ENCODE measurements at places on chromosomes 5 and 9.

- DNase-seq, result no peak
Measured at GRCh38 chr5:177332031-177332895, 19.2 kb downstream of the LMAN2 start.

DNA sequence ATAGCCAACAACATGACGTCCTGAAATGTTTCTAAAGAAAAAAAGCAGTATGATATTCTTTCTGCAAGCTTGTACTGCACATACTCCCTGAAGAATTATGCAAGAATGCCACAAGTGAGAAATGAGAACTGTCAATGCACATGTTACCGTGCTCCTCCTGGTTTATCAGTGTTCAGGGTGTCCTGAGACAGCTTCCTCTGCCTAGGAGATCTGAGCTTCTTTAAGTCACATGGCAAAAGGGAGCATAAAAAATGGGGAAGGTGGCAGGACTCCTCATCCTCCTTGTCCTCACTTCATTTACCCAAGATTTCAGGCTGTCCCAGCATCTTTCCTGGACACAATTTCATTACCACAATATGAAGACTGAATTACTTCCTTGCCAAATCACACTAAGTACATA, 238.2 kb downstream of the GLIS3 start:
- no peak for DNase-seq

DNA sequence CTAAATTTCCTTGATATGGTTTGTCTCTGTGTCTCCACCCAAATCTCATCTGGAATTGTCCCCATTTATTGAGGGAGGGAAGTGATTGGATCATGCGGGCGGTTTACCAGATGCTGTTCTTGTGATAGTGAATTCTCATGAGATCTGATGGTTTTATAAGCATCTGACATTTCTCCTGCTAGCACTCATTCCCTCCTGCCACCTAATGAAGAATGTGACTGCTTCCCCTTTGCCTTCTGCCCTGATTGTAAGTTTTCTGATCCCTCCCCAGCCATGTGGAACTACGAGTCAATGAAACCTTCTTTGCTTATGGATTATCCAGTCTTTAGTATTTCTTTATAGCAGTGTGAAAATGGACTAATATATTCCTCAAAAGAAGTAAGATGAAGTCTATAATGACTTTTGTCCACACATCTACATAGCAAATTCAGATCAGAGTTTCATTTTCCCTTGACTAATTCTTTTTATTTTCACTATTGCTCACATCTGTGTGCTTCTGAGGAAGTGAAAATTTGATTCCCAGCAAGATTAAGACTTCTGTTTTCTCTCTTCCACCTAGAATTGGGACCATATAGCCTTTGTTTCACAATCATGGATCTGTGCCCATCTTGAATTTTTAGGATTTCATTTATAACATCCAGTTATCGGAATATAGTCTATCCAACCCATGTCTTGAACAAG, 393.5 kb downstream of the DMAC1 start:
- no peak for DNase-seq

- no peak for DNase-seq
Measured at GRCh38 chr9:2321523-2322148, 300.0 kb upstream of the VLDLR start.

DNA sequence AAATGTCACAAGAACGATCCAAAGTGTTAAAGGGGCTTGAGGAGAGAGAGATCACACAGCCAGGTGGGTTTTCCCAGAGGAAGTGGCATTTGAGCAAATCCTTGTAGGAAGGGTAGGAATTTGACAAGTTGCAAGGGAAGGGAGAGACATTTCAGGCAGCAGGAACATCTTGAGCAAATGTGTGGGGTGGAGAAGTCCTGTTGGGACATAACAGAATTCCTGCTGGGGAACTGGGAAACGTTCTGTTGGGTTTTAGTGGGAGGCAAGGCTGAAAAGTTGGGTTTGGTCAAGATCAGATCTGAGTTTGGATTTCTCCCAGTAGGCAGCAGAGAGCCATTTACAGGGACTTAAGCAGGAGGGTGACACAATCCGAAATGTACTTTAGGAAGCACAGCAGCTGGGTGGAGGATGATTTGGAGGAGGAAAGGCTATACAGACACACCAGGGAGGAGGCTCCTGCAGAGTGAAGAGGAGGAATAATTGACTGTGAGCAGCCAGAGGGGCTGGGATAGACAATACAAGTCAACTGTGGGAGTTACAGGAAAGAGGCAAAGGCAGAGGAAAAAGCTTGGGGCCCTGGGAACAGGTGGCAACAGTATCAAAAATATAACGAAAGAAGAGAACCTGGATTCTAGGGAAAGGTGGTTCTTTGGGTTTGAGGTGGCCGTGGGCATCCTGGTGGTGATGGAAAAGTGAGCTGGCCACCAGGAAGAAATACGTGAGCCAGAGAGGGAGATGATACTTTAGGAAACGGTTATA, 3.1 kb upstream of the ZSWIM6 start:
- no peak for DNase-seq

DNA sequence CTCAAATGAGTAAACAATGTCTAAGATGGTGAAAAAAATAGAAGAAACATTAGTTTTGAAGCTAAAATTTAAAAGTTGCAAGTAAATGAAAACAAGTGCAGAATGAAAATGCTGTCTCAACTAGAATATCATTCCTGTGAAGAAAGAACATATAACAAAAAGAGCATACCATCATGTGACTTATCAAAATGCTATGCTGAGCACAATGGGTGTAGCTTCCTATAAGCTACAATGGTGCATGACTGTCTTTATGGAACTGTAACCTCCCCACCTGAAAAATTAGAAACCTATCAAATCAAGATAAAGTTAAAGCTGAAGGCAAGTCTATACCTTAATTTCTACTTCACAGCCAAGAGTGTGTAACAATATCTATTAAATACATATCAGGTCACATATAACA, 192.0 kb downstream of the AP3B1 start:
- DNase-seq, result no peak

DNA sequence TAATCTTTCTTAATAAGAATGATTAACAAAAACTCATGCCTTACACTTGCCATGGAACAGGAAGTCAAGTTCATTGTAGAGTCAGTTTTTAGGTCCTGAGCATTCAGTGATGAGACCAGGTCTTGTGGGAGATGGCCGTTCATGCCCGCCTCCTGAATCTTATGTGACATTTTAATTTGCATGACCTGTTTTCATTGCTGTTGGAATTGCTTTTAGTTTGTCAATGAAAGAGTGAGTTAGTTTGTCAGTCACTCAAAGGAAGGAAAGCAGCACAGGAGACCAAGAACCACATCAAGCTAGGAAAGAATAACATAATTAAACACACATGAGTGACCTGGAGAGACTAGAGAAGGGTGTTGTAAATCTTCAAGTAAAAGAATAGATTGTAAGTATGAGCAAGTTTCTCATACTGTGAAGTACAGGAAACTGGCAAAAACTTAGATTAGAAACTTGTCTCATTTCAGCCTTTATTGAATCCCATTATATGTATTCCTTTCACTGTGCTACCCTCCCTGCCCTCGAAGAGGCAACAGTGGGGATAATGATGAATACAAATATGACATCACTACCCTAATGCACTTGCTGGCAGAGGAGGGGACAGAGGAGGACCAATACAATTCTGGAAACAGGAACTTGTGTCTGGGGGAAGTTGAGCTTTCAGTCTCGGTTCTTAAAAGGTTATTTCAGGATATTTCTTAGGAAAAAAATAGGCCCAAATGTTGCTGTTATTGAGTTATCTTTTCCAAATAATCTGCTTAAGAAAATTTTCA, 64.3 kb upstream of the C6 start:
- DNase-seq, result no peak

GRCh38 chr5:178246624-178247279, 14.2 kb upstream of the PHYKPL start:
- no peak for DNase-seq

GRCh38 chr9:69339620-69340019, 14.6 kb downstream of the ENTREP1 start:
- DNase-seq, result no peak

DNA sequence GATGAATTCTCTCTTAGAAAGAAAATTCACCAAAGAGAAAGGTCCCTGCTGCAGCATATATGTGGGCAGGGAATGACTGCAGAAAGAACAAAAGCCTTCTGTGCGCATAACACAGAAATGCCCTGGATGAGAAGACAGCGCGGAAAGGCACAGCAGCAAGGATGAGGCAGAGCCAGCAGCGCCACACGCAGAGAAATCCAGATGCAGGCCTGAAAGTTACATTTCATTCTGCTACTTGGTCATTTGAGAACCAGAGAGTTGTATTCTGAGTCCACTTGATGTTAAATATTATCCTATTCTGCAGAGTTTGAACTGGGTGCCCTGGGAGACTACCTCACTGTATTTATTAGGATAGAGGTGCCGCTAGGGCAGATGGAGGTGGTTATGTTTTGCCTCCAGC, 68.5 kb downstream of the GLDC start:
- no peak for DNase-seq

- no peak for DNase-seq
Measured at GRCh38 chr9:98199388-98200033, 7.1 kb upstream of the CORO2A start.

GRCh38 chr5:130141659-130142320, 237.5 kb downstream of the CHSY3 start:
- DNase-seq, result no peak

DNA sequence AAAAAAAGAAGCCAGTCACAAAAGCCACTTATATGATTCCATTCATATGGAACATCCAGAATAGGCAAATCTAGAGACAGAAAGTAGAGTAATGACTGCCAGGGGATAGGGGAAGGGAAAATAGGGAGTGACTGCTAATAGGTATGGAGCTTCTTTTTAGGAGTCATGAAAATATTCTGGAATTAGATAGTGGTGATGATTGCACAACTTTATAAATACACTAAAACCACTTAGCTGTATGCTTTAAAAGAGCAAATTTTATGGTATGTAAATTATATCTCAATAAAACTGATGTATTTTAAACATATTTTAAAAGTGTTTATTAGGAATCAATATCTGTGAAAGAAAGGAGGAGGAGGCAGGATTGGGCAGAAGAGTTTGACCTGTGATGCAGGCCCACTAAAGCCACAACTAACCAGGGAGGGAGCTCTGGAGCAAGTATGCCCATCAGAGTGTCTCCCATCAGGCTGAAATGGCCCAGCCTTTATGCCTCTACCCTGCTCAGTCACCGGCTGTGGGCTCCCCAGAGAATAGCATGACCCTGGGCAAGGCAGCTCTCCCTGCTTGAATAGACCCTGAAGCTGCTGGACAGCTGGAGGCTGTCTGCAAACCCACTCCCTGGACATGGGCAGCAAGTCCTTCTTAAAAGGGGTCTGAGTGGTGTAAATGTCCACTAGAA, 96.0 kb upstream of the SLC44A1 start:
- no peak for DNase-seq

- no peak for DNase-seq
Measured at GRCh38 chr9:94922691-94923107, 196.2 kb downstream of the AOPEP start.

GRCh38 chr9:347667-348292, 133.1 kb downstream of the DOCK8 start:
- DNase-seq, result no peak

DNA sequence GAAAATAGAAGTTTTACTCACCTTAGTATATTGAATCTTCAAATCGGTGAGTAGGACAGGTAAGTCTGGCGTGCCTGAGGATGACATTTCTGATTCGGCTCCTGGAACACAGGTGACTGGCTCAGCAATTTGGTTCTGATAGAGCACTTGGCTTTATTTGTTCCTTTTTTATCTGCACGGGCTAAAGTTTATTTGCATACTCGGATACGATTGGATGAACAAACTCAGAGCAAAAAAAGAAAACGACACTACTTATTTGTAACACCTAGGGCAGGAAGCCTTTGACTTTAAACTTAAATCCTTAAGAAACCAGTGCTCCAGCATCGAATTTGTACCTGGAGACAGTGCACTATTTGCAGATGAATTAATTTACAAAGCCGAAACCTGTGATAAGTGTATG, at the start of gene ALDH1A1:
ALDH1A1 (minus strand) TSS at position 140 of the 400 bp plus-strand sequence; CDS start at position 87, 53 bp downstream.
- DNase-seq, result no peak

DNA sequence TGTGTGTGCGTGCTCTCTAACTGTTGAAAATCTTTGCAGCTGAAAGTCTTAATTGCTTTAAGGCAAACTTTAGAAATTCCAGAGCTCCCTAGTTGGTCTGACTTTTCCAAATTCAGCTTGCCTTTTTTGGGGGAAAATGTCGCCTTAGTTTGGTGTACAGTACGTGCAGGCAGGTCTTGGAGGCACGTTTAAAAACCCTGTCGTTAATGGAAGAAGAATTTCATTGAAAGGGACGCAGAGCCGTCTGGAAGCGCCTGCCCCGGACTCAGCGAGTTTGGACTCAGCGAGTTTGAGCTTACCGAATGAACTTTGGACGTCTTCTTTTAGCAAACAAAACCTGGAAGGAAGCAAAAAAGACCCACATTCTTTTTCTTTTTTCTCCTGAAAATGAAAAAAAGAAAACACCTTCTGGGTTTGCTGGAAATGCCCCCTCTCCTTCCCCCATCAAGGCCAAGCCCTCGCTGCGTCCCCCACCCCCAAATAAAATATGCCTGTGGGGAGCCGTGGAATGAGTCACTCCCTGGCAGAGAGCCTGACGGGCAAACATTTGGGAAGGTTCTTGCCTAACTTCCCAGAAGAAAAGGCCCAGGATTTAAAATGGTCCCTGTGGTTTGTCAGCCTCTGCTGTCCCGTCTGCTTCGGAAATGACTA, 1.5 kb downstream of the NEK6 start:
- DNase-seq, result no peak

- DNase-seq, result no peak
Measured at GRCh38 chr5:18305288-18305924, 671.1 kb downstream of the TAF11L14 start.

GRCh38 chr9:28922891-28923290, 1349.6 kb upstream of the C9orf72 start:
- DNase-seq, result no peak

- no peak for DNase-seq
Measured at GRCh38 chr5:172661526-172661925, 20.5 kb downstream of the NEURL1B start.

DNA sequence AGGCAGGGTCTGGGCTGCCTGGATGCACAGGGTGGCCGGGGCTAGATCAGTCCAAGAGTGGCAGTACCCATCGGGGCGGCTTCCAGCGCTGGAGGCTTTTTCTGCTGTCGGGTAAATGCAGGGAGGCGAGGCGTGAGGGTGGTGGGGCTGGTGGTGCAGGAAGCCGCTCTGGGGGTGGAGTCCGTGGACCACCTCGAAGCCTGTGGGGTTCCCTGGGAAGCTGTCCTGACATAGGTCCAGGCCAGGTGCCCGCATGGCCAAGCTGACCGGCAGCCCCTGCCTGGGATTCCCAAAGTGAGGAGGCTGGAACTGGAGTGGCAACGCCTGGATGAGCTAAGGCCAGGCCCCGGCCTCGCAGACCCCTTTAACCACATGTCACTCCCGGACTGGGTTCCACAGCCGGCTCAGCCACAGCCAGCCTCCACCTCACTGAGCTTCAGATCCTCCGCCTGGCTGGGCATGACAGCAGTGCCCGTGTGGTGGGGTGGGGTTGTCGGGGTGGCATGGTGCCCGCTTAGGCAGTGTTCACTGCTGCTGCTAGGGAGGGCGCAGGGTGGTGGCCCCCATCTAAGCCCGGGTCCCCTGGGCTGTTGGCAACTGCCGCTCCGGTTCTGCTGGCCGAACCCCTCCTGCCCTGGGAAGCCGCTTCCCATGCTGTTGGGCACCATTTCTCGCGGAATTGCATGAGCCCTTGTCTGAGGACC, 1.4 kb upstream of the QRFP start:
- no peak for DNase-seq
